ENCODE measurements at places on chromosomes 7 and 10.

- no peak for DNase-seq
Observed at GRCh38 chr7:47557694-47558670, 23.9 kb downstream of the TNS3 start.

DNA sequence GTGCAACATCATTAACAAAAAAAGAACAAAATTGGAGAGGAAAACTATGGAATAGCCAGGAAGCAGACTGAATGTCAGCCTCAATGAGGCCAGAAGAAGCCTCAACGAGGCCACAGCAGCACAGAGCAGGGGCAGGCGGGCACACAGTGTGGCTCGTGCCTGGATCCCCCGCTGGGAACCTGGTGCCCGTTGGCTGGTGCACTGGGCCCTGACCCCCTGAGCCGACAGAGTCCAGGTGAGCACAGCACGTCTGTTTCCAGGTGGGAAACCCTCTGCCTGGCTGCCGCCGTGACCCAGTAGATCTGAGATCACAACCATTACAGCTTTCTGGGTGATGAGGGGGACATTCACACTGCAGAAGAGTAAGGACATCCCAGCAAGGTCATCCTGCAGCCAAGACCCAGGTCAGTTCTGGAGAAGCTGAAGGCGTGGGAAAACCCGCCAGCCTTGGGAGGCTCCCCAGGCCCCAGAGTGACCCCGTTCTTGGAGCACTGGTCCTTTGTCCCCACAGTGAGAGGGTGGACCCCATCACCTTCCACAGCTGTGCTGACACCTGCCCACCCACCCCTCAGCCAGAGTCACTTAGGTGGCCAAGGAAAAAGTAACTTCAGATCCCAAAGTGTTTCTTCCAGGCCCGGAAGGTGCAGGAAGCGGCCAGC, 222.1 kb downstream of the ADARB2 start:
- no peak for DNase-seq

GRCh38 chr7:117931314-117931713, 58.1 kb upstream of the CTTNBP2 start:
- no peak for DNase-seq

- no peak for DNase-seq
Observed at GRCh38 chr10:72034040-72034499, 54.3 kb downstream of the SPOCK2 start.

DNA sequence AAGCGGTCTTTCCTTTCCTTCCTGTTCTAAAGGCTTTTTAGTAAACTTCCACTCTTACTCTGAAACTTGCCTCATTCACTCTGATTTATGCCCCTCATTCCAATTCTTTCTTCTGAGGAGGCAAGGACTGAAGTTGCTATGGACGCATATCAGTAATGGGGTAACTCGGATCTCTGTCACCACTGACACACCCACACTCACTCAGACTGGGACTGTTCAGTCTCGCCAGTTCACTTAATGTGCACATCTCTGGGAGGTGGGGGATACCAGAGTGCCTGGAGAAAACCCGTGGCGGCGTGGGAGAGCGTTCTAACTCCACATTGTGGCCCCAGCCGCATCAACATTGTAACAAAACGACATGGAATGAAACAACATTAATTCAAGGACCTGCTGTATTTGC, 1139.3 kb upstream of the CELF2 start:
- no peak for DNase-seq
